Stimulated activated CD4-positive, alpha-beta T cell treated with anti-CD3 and anti-CD28 coated beads, TNF-alpha, amount 100 ng/mL, for 4 hours (primary cell): ENCODE measurements at places on chromosomes 3 and 15.
A peak's percentile ranks its signal among the peaks of the same experiment; 100 is the strongest.

DNA sequence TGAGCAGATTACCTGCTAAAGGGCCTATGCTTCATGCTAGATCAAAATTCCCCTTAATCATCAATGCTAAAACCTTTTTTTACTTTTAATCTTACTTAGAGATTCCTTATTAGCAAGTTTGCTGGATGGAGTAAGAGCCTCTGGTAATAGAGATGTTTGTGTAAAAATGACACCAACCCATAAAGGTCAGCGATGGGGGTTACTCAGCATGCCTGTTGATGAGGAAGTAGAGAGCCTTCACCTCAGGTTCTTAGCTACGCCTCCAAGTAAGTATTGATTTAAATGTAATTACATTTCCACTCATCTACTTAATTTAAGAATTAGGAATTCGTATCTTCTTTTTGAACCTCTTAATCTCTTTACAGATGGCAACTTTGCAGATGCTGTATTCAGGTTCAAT, 38.8 kb downstream of the DNAJC13 start:
- DNase-seq: no peak

GRCh38 chr15:101610611-101611000, 41.6 kb downstream of the TM2D3 start:
- no peak for DNase-seq

GRCh38 chr15:78850941-78851755, 21.5 kb upstream of the MORF4L1 start:
- DNase-seq: no peak

GRCh38 chr3:88003115-88003755, 55.6 kb downstream of the CGGBP1 start:
- DNase-seq: no peak

GRCh38 chr3:26202169-26202568, 412.3 kb downstream of the OXSM start:
- no peak for DNase-seq

DNA sequence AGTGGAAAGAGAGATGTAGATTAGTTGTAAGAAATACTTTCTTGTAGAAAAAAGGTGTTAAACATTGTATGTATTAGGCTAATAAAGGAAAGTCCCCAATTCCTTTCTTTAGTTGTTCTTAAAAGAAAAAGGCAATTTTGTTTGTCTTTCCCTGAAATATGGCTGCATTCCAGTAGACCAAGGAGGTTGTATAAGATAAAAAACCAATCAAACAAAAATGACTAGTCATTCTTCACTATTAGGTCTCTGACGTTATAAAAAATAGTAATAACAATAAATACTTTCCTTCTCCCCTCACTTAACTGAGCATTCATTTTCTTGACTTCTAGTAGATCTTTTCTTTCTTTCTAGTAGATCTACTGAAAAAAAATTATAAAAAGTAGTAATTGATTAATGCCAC, 8.6 kb upstream of the PPM1L start:
- DNase-seq: no peak

DNA sequence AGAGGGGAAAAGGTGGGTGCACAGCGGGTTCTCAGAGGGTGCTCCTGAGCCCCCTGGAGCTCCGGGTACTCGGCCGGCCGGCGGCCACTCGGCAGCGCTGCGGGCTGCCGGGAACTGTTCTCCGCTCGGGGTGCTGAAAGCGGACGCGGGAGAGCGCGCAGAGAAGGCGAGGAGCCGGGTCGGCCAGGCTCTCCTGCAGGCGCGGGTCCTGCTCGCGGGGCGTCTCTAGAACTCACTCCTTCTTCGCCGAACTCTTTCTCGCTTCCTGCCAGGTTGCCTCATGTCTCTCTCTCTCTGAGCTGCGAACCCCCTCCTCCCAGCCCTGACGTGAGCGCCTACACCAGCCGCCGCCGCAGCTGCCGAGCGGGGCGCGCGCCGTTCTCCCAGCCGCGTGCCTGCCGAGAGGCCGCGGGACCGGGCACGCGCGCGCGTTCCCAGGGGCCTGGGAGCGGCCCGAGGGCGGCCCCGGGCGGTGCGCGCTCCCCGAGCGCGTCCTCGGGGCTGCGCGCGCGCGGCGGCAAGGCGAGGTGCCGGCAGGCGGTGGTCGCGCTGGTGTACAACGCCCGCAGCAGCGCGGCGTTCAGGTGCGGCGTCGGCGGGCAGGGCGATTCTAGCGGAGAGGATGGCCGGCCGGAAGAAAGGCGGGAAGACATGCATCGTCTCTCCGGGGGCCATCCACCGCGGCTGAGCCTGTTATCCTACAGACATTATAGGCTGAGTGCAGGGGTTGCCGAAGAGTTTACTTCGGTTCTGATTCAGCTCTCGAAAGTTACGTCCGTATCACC, at the start of gene PEX5L:
TSS of gene PEX5L (minus strand) at position 267 of the 785 bp plus-strand sequence. CDS start 338 bp downstream, outside the sequence.
- no peak for DNase-seq

GRCh38 chr3:50321336-50322114, 1.0 kb downstream of the HYAL2 start:
- DNase-seq: peak; percentile 70

GRCh38 chr15:71232411-71232810, 117.1 kb downstream of the THSD4 start:
- DNase-seq: no peak

GRCh38 chr3:7484636-7485035, 623.7 kb downstream of the GRM7 start:
- DNase-seq: no peak

- DNase-seq: no peak
These were observed 101.6 kb downstream of the ZPLD1 start for GRCh38 chr3:102536456-102536855.

- no peak for DNase-seq
These were observed 72.2 kb downstream of the MECOM start for GRCh38 chr3:169591159-169591951.

DNA sequence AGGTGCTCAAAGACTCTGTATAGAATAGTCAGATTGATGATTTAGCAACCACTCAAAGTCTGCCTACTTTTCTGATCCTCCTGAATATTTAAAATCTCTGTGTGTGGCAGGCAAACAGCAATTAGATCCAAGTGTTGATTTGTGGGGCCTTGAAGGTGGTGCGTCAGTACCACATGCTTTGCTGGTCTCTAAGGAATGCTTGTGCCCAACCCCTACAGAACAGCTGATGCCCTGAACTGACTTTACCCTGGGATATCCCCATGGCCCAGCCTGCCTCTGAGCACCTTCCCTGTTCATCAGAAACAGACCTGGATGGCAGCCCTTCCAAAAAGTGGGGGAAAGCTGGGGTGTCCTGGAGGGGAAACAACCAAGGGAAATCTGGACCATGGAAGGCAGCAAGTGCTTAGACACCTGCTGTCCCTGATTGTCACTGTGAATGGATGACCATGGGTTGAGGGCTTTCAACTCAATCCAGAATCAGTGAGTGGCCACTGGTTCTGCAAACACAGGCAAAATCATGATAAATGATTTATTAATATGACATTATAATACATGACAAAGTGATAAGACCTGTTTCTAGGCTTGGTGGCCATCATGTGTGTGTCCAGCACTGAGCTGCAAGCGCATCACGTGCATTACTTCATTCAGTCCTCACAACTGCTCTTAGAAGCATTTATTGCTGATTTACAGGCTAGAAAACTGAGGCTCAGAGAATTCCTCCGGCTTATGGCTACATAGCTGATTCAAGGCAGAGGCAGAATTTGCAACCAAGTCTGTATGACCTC, 76.1 kb upstream of the TPM1 start:
- no peak for DNase-seq

DNA sequence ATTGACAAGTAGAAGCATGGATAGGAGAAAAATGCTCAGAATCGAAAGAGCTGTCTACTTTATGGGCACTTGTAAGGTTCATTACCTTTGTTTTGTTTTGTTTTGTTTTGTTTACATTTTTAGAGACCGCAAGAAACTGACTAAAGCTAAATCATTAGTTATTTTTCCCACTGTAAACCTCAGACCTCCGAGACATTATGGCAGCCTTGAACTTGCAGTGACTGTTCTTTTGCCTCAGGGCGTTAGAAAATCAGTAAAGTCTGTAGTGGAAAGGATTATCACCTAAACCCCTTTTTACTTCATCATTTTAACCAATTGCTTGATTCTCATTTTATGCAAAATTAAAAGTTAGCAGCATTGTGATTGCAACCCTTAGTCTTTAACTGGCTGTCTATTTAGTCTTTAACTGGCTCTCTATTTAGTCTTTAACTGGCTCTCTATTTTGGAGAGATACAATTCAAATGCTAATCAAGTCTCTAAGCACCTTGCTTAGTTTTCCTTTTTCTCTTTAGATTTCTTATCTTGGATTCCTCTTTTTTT, 383.3 kb upstream of the ROBO2 start:
- DNase-seq: no peak

DNA sequence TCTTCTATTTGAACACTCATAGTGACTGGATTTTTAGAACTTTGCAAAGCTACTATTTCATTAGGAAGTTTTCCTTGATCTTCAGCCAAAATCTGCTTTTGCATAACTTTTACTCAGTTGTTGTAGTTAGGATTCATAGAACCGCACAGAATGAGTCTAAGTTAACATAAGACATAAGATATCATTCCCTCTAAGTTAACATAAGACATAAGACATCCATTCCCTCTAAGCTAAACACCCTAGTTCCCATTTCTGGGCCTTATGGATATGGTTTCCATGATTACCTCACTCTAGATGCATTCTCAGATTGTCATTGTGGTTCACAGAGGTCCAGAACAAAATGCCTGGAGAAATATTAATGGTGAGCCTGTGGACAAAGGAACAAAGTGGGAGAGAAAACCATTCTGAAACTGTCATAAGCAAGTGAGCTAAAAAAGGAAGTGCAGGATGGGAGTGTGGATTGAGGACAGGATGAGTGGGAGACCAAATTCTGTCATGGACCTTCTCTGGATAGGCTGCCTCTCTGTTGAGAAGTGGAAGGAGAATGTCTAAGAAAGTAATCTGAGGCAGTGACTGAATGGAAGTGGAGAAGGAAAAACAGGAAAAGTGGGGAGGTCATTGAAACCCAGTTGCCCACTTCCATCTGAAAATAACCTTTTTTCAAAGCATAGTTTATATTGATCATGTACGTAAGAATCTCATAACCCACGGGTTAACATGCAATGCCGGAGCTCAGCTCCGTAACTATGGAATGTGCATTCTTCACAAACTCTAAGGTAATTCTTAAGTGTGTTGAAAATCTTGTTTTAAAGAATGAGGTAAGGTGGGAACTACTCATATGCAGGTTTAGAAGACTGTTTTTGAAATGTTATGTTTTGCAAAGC, 37.4 kb upstream of the SECISBP2L start:
- no peak for DNase-seq

GRCh38 chr3:12356175-12356574, 67.3 kb downstream of the PPARG start:
- DNase-seq: no peak

DNA sequence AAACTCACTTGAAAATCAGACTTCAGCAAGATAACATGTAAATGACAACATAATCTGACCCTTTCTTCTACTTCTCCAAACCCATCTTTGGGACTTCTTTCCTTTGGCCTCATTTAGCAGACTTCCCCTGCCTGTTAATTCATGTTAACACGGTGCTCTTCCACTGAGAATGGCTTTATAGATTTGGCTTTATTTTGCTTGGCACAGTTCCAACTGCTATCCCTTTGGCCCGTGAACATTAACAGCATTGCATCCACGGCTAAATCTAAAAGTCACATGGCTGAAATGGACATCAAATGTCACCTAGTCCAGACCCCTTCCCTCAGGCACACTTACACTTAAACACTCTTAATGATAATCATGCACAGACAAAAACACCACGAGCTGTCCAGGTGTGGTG, 3.8 kb downstream of the ZMAT3 start:
- DNase-seq: no peak

DNA sequence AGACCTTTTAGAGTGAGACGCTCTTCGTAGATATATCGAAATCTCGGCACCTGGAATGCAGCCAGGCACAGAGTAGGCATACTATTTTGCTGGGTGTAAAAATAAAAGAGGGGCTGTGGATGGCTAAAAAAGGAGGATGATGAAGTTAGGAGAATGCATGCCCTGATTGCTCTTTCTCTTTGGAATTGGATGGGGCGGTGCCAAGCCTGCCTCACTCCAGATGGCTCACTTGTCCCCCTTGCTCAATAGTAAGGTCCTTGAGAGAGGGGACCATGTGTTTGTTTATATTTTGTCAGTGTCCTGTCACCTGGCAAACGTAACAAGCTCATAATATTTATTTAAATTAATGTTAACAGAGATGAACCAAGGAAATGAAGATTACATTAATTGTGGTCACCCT, 33.0 kb downstream of the SNRK start:
- DNase-seq: no peak

- DNase-seq: no peak
These were observed 319.3 kb upstream of the SATB1 start for GRCh38 chr3:18744472-18744871.

DNA sequence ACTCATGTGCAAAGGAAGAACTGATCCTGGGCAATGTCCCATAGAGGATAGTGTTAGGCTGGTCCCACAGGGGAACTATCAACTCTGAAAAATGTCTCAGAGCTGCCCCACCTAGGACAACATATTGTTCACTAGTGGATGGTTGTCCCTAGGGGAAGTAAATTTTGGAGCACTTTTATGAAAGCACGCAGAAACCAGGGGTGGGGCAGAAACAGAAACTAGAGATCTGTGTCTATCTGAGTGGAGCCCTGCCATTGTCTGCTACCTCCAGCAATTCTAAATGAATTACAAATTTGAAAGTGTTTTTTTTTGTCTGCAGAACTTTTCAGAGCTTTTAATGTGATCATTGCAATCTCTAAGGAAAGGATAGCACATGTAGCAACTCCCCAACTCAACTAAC, 357.1 kb upstream of the PROK2 start:
- no peak for DNase-seq

DNA sequence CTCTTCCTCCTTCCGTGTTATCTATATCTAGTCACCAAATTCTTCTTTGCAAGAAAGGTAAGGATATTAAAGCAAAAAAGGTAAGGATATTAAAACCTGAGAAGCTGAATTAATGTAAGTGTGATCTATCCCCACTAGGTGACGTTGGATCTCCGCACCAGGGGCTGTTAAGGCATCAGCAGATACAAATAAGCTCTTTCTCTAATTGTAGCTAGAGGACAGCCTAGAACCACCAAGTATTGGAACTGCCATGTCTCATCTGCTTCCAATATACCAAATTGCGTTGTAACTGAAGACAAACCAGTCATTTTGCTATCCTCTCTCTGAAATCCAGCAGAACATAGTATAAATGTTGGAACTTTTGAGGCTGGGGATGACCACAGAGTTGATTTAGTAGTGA, 471.2 kb upstream of the TGFBR2 start:
- DNase-seq: no peak

GRCh38 chr3:81620849-81621248, 140.6 kb downstream of the GBE1 start:
- no peak for DNase-seq

DNA sequence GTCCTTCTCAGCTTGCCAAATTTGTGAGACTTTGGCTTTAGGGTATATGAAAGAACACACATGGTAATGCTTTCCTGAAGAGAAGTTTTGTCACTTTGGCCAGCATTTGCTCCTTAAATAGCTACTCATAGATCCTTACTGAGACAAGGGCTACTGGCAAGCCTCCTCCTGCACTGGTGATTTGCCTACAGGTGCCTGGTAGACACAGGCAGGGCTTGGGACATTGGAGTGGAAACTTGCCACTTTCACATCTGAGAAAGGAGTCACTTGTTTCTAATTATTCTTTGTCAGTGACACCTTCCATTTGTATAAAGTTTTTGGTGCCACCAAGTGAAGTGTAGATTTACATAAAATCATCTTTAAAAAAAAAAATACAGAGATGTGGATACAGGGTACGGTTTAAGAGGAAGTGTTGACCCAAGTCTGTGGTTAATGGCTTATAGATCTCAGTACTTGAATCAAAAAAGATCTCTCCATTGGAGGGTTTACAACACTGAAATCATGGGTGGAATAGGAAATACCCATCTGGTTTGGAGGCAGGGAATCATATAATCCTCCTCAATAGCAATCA, 132.8 kb upstream of the GADL1 start:
- no peak for DNase-seq
